ENCODE measurements at places on chromosomes 4 and X.

DNA sequence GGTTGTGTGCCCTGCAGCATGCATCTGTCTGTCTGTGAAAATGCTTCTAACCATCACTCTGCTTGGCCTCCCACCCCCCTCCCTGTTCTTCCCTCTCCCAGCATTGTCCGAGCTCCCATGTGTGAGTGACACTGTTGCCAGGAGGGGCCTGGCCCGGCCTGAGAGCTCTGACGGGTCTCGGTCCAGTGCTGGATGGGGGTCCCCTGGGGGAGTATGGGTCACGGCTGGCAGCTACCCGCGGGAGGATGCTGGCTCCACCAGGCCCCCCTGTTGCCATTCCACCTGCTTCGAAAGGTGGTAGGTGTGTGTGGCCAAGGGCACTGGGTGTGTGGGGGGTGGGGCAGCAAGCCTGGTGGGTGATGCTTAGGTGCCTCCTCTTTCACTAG, 3.6 kb downstream of the NLGN3 start:
- DNase-seq: no peak

- peak; percentile 7 for DNase-seq
Measured at GRCh38 chr4:157576671-157577217, 356.2 kb downstream of the GRIA2 start.

GRCh38 chr4:152528060-152528459, 7.8 kb downstream of the FBXW7 start:
- no peak for DNase-seq

GRCh38 chrX:84224741-84225140, 36.7 kb upstream of the RPS6KA6 start:
- no peak for DNase-seq

- no peak for DNase-seq
Measured at GRCh38 chrX:51825436-51825835, 68.0 kb upstream of the MAGED1 start.

- no peak for DNase-seq
Measured at GRCh38 chr4:128130621-128131020, 69.5 kb downstream of the LARP1B start.

DNA sequence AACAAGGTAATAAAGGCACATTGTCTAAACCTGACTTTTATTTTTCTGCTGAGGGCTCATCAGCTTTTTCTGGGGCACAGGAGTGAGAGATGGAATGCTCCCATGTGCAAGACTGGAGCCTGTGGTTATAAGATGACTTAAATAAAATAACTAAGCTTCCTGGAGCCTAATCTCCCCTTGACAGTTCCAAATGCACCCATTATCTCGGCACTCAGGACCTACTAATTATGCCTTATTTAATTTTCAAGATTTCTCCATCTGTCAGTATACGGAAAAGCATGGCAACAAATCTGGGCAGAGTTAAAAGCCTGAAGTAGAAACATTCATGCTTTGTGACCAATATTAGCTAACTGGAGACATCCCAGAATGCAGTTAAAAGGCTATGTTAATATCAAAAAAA, 416.7 kb upstream of the TEX13C start:
- DNase-seq: no peak

Measured in BE2C (cell line).